ENCODE measurements at places on chromosomes 2 and 18. TPM values are rescaled to one million over a fixed set of nuclear protein-coding genes. Genes with fewer than 3 reads are reported as not detected.

DNA sequence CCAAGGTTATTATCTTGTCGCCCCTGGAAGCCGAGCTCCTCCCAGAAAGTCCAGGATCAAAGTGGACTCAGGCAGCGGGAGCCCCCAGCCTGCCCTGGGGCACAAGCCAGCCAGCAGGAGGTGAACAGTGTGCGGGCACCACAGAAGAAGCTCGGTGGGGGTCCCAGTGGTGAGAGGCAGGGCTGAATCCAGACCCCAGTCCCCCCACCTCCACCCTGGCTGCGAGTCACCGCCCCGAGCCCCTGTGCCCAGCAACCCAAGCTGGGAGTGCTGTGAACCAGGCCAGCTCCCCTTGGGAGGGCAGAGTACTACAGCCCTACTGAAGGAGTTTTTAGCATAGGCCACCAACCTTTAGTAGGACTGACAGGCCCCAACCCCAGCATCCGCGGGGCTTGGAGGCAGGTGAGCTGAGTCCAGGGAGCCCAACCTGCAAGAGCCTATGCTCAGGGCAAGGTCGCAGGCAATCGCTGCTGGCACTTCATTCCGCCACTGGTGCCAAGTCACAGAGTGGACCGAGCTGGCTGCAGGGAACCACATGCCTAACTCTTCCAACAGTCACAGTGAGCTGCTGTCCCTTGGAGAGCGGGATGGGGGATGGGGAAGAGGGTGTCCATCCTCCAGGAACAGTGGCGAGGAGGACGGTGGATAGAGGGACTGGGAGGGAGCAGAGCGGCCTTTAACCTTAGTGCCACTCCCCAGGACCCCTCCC lies 3.0 kb downstream of the PIEZO2 start:
- peaks cover 79% of the 10 kb centered on the region for H3K27me3 ChIP-seq
- no peak overlapping the region for H3K27ac ChIP-seq
- DNase-seq: no peak
- no peak overlapping the region for H3K4me3 ChIP-seq
- H3K4me1 ChIP-seq: no peaks in the 10 kb centered on the region

DNA sequence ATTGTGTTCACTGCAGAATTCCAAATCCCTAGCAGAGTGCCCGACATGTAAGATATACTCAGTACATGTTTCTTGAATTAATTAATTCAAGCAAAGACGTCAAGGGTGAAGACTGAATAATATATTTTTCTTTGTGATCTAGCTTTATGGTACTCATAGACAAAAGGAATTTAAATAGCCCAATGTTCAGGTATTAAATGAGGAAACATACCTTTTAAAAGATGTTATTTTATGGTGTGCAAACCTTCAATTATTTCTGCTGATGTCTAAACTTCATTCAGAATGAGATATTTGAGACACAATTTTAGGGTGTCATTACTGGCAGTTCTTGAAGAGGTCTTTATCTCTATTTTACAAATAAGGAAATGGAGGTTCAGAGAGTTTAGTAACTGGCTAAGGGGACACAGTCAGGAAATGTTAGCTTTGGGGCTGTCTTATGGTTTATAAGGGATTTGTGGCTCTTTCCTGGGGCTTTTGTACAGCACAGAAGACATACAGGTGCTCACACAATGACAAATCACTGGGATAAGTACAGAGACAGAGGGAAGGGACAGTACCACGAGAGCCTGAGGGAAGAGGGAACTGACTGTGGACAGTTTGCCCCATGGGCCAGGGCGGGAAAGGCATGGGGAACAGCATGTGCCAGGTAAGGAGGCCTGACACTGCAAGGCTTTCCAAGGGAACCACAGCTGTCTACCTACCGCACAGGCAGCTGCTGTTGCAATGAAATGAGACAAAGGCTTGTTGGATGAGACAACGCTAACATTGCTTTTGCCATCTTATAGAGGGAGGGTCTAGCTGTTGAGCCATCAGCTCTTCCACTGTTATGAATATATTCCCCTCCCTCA lies 155.3 kb downstream of the DDX1 start:
- H3K36me3 ChIP-seq: no peaks in the 10 kb centered on the region
- H3K4me3 ChIP-seq: no peak overlapping the region
- H3K27ac ChIP-seq: peak overlapping the region; percentile 91
- H3K4me1 ChIP-seq: peaks cover 30% of the 10 kb centered on the region
- no peaks in the 10 kb centered on the region for H3K27me3 ChIP-seq

DNA sequence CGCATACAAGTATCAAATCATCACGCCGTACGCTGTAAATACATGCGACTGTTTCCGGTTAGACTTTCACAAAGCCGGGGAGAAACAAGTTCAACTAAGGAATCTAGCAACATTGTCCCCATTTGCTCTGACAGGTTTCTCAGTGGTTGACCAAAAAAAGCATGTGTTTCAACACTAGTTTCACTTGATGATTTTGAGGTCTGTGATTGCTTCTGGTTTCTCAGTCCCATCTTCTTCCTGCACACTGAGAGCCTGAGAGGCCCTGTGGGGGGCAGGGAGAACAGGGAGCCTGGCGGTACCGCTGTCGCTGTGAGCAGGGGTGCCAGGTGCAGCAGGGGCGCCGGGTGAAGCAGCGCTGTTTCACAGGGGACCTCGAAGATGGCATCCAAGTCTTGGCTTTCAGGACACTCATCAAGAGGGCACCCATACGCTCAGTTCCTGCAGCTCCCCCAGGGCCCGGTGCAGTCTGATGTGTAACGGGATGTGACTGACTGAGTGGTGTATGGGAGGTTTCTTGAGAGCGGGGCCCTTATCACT lies 270.9 kb downstream of the TWIST2 start:
- H3K27ac ChIP-seq: no peak overlapping the region
- H3K4me1 ChIP-seq: no peaks in the 10 kb centered on the region
- no peak for DNase-seq
- H3K36me3 ChIP-seq: no peaks in the 10 kb centered on the region

DNA sequence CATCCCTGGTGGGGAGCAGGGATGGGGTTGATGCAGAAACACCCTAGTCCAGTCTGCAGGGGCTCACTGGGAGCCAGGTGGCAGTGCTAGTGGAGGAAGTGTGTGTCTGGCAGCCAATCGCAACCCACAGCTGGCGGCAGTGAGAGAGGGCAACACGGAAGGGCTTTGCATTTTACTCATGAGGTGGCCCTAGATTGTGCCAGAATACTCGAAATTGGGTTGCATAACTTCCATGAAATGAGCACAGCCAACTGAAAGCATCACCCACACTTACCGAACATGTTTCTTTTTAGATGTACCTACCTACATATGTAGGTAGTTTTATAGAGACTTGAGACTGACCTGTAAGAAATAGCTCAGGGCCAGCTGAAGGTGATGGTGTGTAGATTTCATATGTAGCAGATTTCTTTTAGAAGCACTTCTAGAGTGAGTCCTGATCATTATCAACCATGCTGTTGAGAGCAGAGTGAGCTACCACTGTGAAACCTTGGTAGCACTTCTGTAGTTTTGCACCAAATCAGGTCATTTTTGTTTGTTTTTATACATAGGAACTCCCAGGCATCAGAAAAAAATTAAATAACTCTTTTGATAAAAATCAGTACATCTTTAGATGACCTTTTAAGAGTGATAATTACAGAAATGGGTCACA lies 13.0 kb downstream of the IL18R1 start:
- no peaks in the 10 kb centered on the region for H3K27me3 ChIP-seq
- H3K4me1 ChIP-seq: no peaks in the 10 kb centered on the region
- no peak overlapping the region for H3K27ac ChIP-seq

The FAM228A gene
- total RNA-seq: 1.7 TPM

- H3K27ac ChIP-seq: no peak overlapping the region
- H3K4me3 ChIP-seq: no peak overlapping the region
- no peaks in the 10 kb centered on the region for H3K27me3 ChIP-seq
- no peak for DNase-seq
- no peaks in the 10 kb centered on the region for H3K36me3 ChIP-seq
Measured at GRCh38 chr2:15494877-15495276, 66.3 kb downstream of the NBAS start.

The SH3BP4 gene
- total RNA-seq: 55.0 TPM

GRCh38 chr2:42675815-42676214 lies 88.1 kb downstream of the OXER1 start:
- peaks cover 12% of the 10 kb centered on the region for H3K4me1 ChIP-seq
- H3K36me3 ChIP-seq: no peaks in the 10 kb centered on the region
- H3K4me3 ChIP-seq: no peak overlapping the region
- H3K27ac ChIP-seq: no peak overlapping the region
- DNase-seq: no peak
- H3K27me3 ChIP-seq: no peaks in the 10 kb centered on the region

DNA sequence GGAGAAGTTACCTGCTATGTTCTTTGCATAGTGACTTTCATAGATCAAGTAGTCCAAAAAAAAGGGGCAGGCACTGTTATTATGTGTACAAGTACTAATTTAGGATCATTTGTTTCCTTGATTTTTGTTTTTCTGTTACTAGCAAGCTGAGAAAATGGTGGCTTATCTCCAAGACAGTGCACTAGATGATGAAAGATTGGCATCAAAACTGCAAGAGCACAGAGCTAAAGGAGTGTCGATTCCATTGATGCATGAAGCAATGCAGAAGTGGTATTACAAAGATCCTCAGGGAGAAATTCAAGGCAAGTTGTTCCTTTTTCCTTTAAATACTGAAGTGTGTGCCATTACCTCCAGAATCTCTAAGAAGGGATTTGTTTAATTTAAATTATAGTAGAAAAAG lies 19.6 kb upstream of the KCNJ13 start:
- H3K27me3 ChIP-seq: no peaks in the 10 kb centered on the region
- H3K27ac ChIP-seq: no peak overlapping the region
- DNase-seq: peak; percentile 27
- H3K4me1 ChIP-seq: no peaks in the 10 kb centered on the region
- no peak overlapping the region for H3K4me3 ChIP-seq

GRCh38 chr2:49598231-49598630 lies 443.9 kb upstream of the FSHR start:
- no peak for DNase-seq
- H3K4me3 ChIP-seq: no peak overlapping the region
- H3K36me3 ChIP-seq: no peaks in the 10 kb centered on the region

GRCh38 chr2:33673937-33674336 lies 74.8 kb upstream of the FAM98A start:
- no peak overlapping the region for H3K27ac ChIP-seq
- H3K27me3 ChIP-seq: no peaks in the 10 kb centered on the region
- DNase-seq: peak; percentile 6
- H3K4me3 ChIP-seq: no peak overlapping the region
- no peaks in the 10 kb centered on the region for H3K36me3 ChIP-seq

DNA sequence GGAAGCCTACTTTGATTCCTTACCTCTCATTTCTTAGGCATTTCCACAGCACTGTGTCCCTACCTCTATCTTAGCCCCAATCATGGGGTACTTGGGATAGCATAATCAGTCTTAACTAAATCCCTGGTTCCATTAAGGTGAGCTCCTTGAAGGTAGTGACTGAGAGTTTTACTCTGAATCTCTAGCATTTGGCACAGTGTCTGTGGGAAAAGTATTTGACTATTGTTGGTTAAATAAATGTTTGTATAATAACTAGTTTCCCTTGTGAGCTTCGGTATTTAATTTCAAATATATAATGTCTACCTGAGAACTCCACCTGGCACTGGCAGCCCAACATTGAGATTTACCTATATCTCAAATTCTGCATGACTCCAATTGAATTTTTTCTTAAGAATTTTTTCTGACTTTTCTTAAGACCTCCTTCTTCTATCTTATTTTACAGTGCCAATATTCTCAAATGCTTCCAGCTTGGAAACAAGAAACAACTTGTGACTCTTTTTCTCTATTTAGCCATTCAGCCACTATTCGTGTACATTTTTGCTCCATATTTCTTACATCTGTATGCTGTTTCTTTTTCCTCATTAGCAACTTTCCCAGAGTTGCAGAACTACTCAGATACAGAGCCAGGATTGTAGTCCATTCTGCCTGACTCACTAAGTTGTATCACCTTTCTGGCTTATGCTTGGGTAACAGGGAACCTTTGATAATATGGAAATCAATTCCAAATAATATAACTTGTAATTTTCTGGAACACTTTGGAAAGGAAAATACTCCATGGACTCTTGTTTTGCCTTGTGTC lies 214.0 kb upstream of the NT5C1B start:
- no peaks in the 10 kb centered on the region for H3K36me3 ChIP-seq
- no peak overlapping the region for H3K27ac ChIP-seq
- no peak overlapping the region for H3K4me3 ChIP-seq
- peaks cover 13% of the 10 kb centered on the region for H3K4me1 ChIP-seq

DNA sequence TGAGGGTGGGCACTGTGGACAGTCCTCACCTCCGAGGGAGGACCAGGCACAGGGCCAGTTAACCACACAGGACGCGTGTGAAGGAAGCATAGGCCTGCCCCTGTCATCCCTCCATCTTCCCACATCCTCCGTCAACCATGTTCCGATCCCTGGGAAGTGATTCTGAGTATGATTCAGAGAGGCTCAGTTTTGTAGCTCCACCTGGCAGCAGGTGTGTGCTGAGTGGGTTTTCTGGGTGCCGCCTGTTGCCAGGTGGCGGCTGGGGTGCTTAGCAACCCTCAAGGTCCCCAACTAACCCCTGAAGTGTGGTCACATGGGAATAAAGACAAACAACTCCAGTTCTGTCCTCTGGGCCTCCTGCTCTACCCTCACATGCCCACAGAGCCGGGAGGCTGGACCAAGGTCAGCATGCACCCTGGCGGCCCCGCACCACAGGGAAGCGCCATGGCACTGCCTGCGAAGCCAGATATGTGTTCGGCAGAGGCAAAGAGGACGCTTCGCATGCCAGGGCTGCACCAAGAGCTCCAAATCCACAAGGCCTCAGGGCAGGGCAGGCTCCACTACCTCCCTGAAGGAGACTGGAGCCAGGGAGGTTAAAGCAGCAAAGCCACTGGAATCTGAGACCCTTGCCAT lies 60.0 kb downstream of the ADCY3 start:
- no peak overlapping the region for H3K27ac ChIP-seq
- no peaks in the 10 kb centered on the region for H3K36me3 ChIP-seq
- no peaks in the 10 kb centered on the region for H3K27me3 ChIP-seq
- DNase-seq: no peak
- no peak overlapping the region for H3K4me3 ChIP-seq

The HOXD13 gene
- not detected for total RNA-seq

DNA sequence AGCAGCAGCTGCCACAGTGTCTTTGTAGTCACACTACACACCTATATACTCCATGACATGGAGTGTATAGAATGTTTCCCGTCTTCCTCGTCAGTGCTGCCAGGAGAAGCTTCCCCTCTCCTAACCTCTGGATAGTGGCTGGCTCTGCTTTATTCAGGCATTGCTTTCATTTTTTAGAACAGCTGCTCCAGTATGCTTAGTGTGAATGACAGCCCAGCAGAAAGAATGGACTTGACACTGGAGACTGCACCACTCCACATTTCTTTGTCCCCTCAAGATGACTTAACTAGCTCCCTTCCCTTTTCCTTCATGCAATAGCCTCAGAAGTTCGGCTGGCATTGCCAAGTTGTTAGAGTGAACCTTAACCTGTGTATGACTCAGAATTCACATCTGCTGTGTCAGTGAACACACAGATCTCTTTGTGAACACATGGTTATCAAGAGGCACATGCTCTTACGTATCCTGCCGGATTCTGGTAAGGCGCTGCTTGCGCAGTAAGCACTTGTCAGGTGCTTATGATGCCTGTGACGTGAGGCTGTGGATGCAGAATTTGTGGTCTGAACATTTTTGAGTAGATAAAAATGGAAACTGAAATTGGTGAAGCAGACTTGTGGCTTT lies 73.9 kb downstream of the NEDD4L start:
- H3K4me3 ChIP-seq: no peak overlapping the region
- no peaks in the 10 kb centered on the region for H3K27me3 ChIP-seq
- peak overlapping the region; percentile 41 for H3K27ac ChIP-seq
- DNase-seq: peak; percentile 94

- H3K4me3 ChIP-seq: no peak overlapping the region
- H3K27ac ChIP-seq: no peak overlapping the region
- DNase-seq: no peak
- no peaks in the 10 kb centered on the region for H3K4me1 ChIP-seq
Measured at GRCh38 chr2:225457482-225457881, 58.0 kb downstream of the NYAP2 start.
